Activated CD4-positive, alpha-beta T cell treated with anti-CD3 and anti-CD28 coated beads, Interleukin-2, amount 50 U/mL, for 48 hours (primary cell): ENCODE measurements at places on chromosomes 12 and 14.

DNA sequence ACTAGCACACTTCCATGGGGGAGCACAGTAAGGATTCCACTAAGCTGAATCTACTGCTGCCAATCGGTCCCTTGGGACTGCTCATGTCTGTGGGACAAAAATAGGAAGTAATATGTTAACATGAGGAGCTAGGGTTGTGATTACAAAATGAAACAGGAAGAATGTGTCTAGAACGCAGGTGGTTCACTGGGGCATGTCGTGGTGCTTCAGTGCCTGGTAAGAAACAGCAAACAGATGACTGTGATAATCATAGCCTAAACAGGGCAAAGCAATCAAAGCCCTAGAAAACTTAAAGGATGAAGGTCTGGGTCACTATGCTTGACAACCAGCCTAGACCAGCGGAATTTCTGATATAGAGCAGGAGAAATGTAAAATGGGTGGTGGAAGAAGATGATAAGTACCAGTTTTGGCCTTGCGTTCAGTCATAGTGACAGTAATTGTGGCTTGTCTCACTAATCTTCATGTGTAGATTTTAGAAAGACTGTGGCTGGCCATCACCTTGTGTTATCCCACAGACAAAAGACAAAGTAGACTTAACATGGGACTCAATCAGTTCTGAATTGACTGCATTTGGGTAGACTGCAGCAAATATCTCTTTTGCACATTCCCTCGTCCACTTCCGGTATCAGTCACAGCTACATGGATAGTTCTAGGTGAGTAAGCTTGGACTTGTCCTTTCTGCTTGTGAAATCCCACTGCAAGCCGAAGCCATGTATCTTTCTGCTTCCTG is 51.4 kb downstream of the WASHC3 start:
- no peak for DNase-seq

DNA sequence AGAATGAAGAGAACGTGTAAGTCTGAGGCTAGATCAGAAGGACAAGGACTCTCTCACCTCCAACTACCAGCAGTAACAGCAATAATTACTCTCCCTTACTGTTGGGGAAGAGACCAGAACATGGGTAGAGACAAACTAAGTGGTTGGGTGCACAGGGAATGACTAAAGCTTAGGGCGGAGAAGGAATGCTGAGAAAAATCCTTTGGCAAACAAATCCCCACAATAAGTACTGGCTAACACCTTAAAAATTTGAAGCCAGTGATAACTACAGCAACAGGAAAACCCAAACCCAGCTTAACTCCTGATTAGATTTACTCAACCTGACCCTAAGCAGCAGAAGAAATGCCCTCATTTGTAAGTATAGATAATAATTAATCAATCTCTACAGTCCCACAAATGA is 759.0 kb downstream of the AACS start:
- DNase-seq: no peak

DNA sequence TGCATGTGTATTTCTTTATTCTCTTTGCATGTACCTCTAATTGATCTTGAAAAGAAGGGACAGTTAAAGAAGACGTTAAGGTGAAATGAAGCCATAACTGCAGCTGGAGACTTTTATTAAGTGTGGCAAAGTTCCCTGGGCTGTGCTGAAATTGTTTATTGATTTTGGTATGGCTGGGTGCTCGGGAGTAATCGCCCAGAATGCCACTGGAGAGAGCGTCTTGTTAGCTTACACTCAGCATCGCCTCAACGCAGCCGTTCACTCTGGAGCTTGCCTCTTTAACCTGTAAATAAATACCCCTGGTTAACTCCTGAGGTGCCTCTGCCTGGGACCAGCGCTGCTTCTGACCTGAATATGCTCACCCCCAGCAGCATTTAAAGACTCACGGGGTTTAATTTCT is 98.6 kb downstream of the GPATCH2L start:
- no peak for DNase-seq

DNA sequence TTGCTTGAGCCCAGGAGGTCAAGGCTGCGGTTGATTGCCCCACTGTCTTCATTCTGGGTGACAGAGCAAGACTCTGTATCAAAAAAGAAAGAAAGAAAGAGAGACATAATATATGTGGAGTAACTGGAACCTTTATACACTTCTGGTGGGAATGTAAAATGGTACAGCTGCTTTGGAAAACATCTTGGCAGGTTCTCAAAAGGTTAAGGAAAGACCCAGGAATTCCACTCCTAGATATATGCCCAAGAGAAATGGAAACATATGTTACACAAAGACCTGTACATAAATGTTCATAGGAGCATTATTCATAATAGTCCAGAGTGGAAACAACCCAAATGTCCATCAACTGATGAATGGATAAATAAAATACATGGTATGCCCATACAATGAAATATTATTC is 7.2 kb downstream of the RBMS2 start:
- no peak for DNase-seq

- no peak for DNase-seq
Observed at GRCh38 chr12:62658910-62659309, 192.3 kb downstream of the MON2 start.

DNA sequence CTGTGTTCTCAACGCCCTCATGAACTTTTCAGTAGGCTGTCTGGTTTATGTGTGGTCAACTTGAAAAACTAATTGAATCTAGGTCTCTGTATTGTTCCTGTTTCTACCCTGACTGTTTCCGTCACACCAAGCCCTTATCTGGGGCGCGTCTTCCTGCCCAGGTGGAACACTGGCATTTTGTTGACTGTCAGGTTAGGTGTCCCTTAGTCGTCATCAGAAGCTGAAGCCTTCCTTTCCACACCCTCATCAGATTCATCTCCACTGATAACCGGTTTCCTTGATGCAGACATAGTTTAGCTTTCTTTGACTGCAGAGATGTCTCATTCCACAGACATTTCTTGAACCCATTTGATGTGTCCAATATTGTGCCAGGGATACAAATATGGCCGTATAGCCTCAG is 96.5 kb downstream of the DUSP16 start:
- peak; percentile 62 for DNase-seq
